Stimulated activated naive CD8-positive, alpha-beta T cell treated with anti-CD3 and anti-CD28 coated beads, Interleukin-15, Interleukin-2, amounts not matched to agents 100 U/mL and 50 U/mL, for 24 hours (primary cell): ENCODE measurements at places on chromosomes 12 and 14.

GRCh38 chr12:51351913-51352532 is 5.5 kb upstream of the CELA1 start:
- DNase-seq: peak; percentile 35

DNA sequence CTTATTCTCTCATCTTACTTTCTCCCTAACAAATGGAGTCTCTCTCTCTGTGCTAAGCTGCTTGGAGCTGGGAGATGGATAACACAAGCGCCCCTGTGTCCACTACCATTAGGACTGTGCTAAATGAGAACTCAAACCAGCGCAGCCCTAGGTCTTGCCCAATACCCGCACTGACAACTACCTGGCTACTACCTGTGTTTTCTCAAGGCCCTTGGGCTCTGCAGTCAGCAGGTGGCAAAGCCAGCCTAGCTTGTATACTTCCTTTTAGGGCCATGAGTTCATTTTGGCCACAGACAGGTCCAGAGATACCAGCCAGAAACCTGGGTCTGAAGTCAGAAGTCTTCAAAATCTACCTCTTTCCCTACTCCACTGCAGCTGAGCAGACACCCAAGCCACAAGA is 13.0 kb upstream of the SLCO1B1 start:
- no peak for DNase-seq

GRCh38 chr12:94121886-94122285 is 26.5 kb upstream of the PLXNC1 start:
- DNase-seq: no peak

GRCh38 chr14:59998564-59998963 is 78.6 kb downstream of the LRRC9 start:
- DNase-seq: no peak

DNA sequence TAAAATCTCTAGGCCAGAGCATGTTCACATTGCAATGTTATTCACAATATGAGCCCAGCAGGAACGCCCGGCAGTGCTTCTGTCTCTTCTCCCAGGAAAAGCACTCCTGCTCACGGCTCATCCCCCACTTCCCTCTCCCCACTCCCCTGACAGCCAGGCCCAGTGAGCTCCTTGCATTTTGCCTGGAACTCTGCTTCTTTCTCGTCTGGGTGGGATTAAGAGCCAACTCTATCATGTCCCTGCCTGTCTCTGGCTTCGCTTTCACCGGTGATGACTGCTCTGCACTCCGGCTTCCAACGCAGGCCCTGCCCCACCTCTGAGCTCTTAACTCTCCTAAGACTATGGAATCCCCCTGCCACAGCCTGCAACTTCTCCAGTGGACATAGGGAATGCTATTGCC is 2.5 kb downstream of the PLEK2 start:
- DNase-seq: no peak

DNA sequence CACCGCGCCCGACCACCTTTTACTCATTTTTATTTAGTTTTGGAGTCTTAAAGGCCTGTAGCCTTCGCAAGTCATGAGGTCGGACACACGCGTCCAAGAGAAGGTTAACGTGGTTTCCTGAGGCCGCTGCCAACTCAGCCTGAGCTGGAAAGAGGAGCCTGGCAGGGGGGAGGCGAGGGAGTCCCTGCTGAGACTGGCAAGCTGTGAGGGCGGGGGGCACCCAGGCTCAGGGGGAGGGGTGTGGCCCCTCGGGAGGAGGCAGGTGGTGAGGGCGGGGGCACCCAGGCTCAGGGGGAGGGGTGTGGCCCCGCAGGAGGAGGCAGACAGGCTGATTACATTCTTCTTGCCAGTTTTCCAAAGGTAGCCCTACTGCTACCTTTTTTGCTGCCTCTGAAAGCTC is 143.2 kb downstream of the PIWIL1 start:
- DNase-seq: no peak

DNA sequence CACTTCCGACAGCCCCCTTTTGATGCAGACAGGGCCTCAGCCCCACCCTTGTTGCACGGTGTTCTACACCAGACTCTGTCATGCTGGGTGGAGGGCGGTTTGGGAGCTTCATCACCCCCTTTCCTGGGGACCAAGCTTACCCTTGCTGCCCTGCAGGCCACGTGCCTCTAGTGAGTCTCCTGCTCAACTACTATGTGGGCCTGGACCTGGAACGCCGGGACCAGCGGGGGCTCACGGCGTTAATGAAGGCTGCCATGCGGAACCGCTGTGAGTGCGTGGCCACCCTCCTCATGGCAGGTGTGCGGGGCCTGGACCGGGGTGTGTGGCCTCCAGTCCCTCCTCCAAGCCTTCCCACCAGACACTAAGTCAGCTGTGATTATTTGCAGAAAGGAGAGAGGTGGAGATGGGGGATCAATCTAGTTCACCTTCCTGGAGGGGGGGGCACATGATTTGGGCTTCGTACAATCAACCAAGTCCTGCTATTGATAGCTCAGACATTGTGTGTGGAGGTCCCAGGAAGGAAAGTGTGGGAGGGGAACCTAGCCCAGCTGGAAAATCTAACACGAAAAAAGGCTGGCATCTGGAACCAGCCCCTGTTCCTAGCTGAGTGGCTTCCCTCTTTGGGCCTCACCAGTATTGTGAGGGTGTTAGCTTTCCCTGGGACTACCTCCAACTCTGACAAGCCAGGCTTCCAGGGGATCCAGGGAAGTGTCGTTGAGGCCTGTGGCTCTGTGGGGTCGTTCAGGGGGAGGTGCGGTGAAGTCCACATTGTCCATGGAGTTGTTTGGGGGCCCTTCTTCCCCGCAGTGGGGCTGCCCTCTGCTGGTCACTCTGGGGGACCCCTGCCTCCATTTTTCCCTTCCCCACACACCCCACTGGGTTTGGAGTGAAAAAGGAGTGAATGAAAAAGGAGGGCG is 1.6 kb downstream of the ANKRD33 start:
- DNase-seq: no peak

- DNase-seq: no peak
These were observed at the start of gene LTB4R2 for GRCh38 chr14:24309538-24310264. TSS of gene LTB4R2 (plus strand) at chr14:24310140. CDS start at chr14:24310665, 525 bp downstream.

DNA sequence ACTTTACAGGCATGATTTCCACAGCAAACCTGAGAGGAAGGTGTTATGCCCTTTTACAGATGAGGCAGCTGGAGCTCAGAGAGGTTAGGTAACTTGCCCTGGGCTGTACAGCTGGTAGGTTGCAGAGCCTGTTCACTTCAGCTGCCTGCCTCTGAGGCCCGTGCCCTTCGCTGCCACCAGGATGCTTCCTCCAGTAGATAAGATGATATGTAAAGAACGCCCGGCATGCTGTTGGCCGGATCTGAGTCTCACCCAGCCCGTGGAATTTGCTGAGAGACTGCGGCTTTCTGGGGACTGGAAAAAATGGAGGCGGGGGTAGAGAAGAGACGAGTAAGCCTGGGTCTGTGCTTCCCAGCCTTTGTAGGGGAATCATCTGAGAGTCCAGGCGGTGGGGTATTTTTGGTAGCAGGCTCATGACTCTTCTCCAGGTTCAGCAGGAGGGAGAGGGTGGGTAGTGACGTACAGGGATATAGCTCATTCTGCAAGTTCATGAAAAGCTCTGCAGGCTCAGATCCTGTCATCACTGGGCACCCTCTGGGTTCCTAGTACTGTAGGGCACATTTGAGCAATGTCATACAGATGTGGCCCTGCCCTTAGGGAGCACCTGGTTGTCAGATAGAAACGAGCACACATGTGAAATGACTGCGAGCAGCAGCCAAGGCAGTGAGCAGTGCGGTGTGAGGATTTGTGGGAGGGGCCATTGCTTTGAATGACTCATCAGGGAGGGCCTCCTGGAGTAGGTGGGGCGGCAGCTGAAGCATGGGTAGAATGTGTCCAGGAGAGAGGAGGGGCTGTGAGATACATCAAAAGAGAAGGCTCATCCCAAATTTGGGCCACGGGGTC is 159.4 kb downstream of the TSPAN9 start:
- DNase-seq: no peak

GRCh38 chr12:54654926-54655325 is 6.8 kb upstream of the DCD start:
- DNase-seq: no peak

GRCh38 chr14:58297412-58297761 is 968 bp upstream of the ARID4A start:
- DNase-seq: no peak

- DNase-seq: no peak
These were observed 211.4 kb upstream of the ABCD2 start for GRCh38 chr12:39830852-39831520.

DNA sequence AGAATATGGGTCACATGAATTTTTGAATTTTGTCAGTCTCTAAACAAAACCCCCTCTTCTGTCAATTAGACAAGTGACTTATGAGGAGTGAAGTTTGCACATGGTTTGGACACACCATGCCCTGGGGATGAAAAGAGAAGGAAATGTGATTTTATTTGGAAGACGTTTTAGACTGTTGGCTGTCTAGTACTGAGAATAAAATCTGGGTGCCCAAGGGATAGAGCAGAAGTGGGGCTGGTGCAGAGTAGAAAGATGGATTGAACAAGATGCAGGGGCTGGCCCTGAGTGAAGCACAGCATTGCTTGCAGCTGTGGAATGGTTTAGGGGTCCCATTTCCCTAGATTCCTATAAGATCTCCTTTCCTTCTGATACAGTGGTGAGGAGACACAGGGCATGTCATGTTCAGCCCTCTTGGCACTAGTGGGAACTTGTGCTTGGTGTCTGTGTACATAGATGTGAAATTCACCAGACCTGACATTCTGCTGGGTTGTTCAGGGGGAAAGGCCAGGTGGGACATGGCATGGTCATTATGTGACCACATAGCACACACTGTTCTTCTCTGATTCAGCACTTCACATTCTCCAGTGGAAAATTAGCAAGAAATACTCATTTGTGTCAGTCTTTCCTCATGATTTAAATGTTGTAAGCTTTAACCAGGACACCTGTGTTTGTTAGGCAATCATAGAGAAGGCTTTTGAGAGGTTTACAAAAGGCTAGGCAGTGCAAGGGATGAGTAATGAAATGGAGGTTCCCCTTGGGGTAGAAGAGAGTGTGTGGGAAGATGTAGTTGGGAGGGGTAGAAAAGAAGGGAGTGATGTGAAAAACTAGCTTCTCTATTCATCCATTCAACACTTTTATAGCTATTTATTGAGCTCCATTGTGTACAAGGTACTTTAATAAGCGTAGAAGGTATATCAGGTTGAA is 202.3 kb upstream of the IGF1 start:
- DNase-seq: no peak

DNA sequence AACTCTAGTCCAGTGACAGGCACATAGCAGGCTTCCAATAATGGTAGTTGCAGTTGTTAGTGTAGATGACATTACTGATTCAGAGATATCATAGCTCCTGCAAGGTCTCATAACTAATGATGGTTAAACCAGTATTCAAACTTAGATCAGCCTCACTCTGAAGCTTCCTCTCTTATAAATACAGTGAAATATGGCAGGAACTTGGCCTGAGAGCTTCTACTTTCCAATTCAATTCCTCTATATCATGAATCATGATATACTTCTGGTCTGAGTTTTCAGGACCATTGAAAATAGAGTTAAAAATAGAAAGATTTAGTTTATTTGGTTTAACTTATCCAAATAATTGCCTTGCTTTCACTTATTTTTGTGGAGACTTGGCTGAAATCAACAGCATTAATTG is 167.5 kb upstream of the NOVA1 start:
- no peak for DNase-seq

- no peak for DNase-seq
These were observed 32.6 kb downstream of the USP15 start for GRCh38 chr12:62292761-62293344.

DNA sequence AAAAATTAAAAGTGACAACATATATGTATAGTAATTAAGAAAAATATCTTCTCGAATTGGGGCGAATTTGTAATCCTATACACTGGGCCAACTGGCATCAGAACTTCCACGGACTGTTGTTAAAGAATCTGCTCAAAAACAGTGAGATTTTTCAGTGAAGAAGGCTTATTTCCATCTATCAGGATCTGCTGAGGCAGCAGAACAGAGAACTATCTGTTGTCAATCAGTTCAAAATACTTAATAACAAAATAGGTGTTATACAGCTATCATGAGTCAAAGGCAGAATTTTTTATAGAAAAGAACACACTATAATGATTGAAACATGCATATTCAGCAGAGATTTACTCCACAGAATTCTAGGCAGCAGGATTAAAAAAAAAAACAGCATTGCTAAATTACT is 41.9 kb downstream of the IFNG-AS1 start:
- no peak for DNase-seq

GRCh38 chr12:47739979-47740378 is 14.7 kb upstream of the ENDOU start:
- DNase-seq: no peak

DNA sequence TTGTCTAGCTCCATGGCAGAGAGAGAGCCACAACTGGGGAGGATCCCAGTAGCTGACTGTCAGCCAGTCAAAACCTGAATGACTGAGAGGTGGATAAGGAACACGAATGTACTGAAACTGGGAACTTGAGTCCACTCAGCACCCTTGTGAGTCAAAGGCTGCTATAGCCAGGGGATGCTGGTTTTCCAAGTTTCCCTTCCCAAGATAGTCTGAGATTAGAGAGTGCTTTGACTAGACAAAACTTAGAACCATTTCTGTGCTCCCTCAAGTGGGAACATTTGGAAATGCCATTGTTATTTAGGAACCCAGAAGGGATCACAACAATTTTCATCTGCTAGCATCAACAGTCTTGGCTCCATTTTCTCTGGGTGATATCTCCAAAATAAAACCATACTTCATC is 4.0 kb downstream of the PRKAG1 start:
- no peak for DNase-seq

GRCh38 chr14:89364316-89364715 is 52.7 kb downstream of the FOXN3 start:
- no peak for DNase-seq

GRCh38 chr12:55824726-55825125 is 4.7 kb downstream of the DNAJC14 start:
- no peak for DNase-seq

DNA sequence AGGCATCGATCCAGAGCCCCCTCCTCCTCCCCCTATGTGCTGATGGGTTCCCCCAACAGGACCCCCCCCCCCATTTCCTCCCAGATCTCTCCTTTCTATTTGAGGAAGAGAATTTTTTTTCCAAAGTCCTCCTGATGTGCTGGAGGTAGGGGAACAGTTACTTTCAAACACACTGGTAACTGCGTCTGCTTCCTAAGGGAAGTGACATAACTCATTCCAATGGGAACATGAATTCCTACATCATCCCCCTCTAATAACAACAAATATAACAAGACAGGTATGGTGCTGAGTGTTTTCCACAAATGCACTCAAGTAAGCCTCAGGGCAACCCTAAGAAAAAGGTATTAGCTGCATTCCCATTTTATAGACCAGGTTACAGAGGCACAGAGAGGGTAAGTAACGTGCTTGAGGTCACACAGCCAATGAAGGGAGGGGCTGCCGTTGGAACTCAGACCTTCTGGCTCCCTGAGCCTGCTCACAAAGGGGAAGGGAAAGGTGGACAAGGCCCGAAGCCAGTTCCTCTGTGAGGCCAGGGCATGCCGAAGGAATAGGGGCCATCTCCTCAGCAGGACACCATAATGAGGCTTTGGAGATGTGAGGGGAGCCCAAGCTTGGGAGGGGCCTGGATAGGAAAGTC is 121.1 kb upstream of the NCOR2 start:
- DNase-seq: no peak
